Cerebellar nuclear complex (tissue), 1 donor: ENCODE measurements at places on chromosomes 7 and 10.

DNA sequence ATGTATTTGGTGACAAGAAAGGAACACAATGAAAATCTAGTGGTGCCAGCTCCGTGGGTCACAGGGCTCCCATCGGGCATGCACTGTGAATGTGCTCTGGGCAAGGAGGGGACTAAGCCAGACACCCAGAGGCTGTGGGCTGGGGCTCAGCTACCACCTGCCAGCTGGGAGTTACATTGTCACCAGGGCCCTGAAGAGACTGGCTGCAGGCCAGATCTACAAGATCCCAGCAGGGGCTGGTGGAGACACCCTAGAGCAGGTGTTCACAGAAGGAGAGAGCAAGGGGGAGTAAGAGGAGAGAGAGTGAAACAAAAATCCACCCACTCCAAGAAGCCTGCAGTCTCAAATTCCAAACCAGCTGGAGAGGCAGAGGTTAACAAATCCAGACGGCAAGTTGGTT is 116.6 kb upstream of the ADCY1 start:
- no peak for DNase-seq

- DNase-seq = no peak
Measured at GRCh38 chr10:124283215-124283948, 135.3 kb downstream of the OAT start.

GRCh38 chr10:8043569-8044306 is 10.8 kb upstream of the GATA3 start:
- DNase-seq = no peak

GRCh38 chr7:102165136-102165535 is 121.5 kb upstream of the SH2B2 start:
- no peak for DNase-seq

- peak; percentile 42 for DNase-seq
Measured at GRCh38 chr10:21724687-21725367, 190.8 kb downstream of the MLLT10 start.

GRCh38 chr7:133983685-133984419 is 143.3 kb upstream of the LRGUK start:
- DNase-seq = no peak

- no peak for DNase-seq
Measured at GRCh38 chr10:97185326-97186058, at the start of gene SLIT1. TSS of gene SLIT1 (minus strand) at chr10:97185959. CDS start at chr10:97185674, 285 bp downstream.
